ENCODE measurements at places on chromosomes 6 and 20.

DNA sequence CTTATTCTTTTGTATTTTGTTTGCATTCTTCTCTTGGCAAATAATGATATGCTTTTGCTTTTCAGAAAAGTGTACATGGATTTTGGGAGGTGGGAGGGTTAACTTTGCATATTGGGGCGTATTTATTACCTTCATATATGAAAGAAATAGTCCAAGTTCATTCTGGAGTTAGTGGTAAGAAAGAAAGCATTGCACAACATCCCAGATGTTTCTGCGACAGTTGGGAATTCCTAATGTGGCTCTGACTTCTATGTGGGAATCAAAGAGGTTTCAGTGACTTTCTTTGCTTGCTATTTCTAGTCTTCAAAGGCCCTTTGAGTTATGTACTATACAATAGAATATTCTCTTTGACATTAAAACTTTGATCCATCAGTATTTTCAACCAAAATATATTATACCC, 78.1 kb downstream of the MMUT start:
- peak; percentile 0 for DNase-seq

GRCh38 chr20:49983848-49984408, 1.1 kb downstream of the SNAI1 start:
- DNase-seq: peak; percentile 63

DNA sequence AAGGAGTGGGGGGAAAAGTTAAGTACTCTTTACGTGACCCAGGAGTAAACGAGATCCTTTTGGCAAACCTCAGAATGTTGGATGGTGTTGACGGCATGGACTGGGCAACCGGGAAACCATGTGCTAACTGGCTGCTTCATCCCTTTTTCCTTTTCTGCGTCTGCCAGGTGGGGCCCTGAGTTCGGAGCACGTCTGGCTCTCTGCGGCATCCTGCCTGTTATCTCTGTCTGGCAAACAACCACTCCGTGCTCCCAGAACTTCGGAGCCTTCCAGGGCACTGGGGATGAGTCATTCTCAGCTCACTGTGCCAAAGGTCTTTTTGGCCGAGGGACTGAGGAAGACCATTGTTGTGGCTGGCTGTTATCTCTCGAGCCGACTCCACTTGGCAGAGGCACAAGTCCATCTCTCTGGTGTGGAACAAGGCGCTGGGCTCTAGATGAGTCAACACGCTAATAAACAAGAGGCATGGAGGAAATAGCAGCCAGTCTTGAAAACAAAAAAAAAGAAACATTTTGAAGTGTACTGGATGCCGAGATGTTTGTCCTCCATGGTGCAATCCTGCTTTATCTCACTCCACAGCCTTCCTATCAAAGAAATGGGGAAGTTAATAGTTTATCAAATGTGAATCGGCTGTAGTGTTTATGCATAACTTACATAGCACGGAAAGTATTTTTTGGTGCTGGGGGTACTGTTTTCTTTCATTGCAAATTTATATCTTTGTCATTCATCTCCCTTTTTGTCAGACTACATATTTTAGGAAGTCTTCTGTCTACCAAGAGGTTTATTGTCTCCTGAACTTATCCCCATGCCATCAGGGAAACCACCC, 64.6 kb upstream of the TXNDC5 start:
- DNase-seq: peak; percentile 89

DNA sequence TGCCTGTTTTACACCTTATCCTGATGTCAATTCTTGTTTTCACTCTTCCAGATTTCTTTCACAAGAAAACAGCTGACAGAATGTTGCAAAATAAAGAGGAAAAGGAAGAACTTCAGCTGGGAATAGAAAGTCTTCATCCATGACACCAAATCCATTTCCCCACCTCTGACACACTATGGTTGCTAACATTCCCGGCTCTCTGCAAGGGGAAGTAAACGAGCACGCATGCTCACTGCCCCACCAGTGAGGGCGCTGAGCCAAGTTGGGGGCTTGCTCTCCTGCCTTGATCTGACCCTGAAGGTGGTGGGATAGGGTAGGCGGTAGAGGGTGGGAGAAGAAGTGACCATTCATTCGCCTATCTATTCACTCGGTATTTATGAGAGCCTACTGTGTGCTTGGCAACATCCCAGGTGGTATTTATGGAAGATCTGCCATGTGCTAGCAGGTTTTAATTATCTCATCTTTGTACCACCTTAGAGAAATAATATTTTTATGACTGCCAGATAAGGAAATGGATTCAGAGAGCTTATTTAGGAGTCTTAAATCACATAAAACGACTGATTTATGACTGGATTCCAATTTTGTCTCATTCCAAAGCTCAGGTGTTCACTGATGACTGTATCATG, 206.2 kb downstream of the FOXC1 start:
- DNase-seq: no peak

DNA sequence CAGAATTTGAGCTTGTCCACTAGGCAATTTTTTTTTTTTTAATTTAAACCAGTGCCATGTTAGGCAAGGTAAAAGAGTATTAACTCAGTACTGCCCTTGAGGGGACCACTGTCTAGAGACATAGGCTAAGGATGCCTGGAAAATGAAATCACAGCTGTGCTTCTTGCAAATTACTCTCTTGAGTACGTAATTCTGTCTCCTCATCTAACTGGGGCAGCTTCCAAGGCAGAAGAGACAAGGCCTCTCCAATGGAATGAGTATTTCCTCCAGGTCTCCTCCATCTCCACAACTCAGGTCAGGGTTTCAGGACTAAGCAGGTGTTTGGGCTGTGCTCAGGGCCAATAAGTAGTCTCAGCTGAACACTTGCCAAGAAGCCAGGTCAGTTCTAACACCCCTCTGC, 33.8 kb upstream of the MRPS10 start:
- DNase-seq: peak; percentile 87

GRCh38 chr6:82220167-82220566, 27.4 kb downstream of the IBTK start:
- no peak for DNase-seq

GRCh38 chr6:8888468-8888867, 453.1 kb upstream of the SLC35B3 start:
- no peak for DNase-seq

- no peak for DNase-seq
These were observed 7.5 kb upstream of the TNXB start for GRCh38 chr6:32116674-32117073.

DNA sequence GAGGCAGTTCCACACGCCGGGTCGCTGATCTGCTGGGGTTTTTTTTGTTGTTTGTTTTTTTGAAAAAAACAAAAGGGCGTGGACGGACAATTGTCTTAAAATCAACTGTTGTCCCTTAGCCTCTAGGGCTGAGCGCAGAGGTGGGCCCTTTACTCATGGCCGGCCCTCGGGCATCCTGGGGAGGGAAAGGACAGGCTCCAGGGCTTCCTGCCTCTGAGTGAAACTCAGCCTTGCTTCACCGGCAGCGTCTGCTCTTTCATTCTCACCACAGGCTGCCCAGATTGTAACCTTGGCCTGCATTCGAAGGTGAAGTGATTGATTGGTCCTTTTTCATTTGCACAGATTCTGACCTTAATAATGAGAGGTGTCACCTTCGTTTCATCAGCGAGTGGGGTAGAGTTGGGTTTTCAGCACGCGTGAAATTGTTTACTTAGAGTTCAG, 797 bp downstream of the SMIM13 start:
- peak; percentile 42 for DNase-seq

GRCh38 chr6:7617801-7618764, 28.1 kb downstream of the SNRNP48 start:
- DNase-seq: peak; percentile 93

- DNase-seq: peak; percentile 9
These were observed 542.2 kb downstream of the GRIK2 start for GRCh38 chr6:101935732-101936131.

DNA sequence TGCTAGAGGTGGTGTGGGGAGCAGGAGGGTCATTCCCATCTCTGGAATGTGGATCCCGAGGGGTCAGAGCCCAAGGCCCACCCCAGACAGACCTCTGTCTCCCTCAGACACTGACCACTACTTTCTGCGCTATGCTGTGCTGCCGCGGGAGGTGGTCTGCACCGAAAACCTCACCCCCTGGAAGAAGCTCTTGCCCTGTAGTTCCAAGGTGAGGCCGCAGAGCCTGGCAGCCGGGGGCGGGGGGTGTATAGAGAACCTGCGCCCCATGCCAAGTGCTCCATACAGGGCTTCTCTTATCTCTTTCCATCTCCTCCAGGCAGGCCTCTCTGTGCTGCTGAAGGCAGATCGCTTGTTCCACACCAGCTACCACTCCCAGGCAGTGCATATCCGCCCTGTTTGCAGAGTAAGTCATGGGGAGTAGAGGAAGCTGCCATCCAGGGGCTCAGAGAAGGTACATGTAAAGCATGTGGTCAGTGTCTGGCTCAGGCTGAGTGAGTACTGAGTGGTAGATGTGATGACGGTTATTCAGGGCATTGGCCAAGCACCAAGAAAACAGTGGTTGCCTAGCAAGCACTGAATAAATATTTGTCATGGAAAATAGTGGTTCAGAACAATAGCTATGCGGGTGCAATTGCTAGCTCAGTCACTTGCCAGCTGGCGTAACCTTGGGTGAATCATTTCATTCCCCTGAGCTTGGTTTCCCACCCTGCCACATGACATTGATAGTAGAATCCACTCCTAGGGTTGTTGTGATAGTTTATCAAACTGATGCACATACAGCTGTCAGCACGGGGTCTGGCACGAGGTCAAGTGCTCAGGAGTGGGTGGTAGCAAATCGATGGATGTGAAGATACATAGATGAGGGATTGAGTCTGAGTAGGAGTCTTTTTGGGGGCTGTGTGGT, 3.5 kb downstream of the PIGT start:
- peak; percentile 98 for DNase-seq

GRCh38 chr6:111361648-111362047, 121.4 kb downstream of the REV3L start:
- DNase-seq: peak; percentile 27

GRCh38 chr20:47780720-47781389, 4.4 kb downstream of the SULF2 start:
- DNase-seq: no peak

DNA sequence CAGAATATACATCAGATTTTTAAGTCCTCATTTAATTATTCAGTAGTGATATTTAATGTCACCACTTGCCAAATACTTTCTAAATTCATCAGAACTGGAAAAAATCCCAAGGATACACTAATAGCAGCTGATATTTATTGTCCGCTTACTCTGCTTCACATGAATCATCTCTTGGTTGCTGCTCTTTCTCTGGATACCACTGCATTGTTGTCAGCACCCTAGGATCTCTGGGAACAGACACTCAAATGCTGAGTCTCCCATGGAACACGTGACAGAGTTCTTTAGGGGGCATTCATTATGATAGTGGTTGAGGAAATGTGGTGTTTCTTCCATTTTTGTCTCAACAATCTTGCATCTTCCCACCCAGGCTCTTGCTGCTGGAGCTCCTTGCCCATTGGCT, 318.0 kb downstream of the RFPL4B start:
- DNase-seq: peak; percentile 84

GRCh38 chr6:22318404-22318803, 21.6 kb upstream of the PRL start:
- DNase-seq: no peak

DNA sequence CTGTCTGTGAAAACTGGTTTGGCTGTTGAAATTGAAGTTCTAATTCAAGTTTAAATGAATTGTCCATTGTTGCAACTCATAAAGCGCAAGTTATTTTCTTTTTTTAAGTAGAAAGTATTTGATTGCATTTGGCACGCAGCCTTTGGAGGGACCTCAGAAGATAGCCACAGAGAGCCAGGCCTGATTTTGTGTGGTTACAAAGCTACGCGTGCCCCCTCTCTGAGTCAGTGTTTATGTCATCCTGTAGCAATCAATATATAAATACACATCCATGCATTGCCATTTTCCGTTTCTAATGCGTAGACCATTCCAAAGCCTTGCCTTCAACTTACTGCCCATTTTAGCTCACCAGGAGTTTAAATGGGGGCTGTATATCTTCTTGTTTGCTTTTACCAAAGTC, 173.2 kb downstream of the TMEM242 start:
- DNase-seq: no peak

GRCh38 chr20:15708984-15709598, 864.2 kb downstream of the KIF16B start:
- no peak for DNase-seq

- DNase-seq: no peak
These were observed 4.1 kb downstream of the BMP7 start for GRCh38 chr20:57262301-57262700.

DNA sequence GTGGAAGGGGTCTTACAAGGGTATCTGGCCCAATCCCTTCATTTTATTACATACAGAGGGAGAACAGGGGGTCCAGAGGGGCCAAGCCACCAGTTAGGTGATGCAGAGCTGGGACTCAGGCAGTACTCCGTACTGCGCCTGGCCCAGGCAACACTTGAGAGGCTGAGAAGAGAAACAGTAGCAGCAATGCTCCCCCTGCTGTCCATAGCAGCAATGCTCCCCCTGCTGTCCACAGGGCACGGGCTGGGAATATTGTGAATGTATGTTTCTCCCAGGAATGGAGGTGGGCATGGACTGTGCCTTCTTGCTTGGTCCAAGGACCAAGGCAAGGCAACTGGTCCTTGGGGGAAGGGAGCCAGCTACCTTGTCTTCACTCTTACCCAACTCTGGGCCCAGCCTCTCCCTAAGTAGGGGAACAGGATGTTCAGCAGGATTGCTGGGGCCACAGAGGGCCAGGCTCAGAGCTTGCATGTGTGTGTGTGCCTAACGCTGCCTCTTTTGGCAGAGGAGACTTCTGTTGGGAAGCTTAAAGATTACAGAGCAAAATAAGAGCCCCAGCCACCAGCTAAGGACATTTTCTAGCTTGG, 14.8 kb upstream of the FAM83C start:
- peak; percentile 71 for DNase-seq
